T47D (cell line): ENCODE measurements at places on chromosomes 6 and 20.
A peak's percentile ranks its signal among the peaks of the same experiment; 100 is the strongest.

DNA sequence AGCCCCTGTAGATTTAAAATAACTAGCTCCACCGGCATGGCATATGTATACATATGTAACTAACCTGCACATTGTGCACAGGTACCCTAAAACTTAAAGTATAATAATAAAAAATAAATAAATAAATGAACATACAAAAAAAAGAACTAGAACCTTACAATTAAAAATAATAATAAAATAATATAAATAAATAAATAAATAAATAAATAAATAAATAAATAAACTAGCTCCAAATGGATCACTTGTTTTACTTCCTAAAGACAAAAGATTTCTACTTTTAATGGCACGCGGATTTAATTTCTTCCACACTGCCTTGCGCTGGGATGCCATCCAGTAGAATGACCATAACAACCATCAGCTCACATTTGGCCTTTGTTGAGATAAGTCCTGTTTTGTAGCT, 141.0 kb upstream of the NRSN1 start:
- DNase-seq, result no peak

DNA sequence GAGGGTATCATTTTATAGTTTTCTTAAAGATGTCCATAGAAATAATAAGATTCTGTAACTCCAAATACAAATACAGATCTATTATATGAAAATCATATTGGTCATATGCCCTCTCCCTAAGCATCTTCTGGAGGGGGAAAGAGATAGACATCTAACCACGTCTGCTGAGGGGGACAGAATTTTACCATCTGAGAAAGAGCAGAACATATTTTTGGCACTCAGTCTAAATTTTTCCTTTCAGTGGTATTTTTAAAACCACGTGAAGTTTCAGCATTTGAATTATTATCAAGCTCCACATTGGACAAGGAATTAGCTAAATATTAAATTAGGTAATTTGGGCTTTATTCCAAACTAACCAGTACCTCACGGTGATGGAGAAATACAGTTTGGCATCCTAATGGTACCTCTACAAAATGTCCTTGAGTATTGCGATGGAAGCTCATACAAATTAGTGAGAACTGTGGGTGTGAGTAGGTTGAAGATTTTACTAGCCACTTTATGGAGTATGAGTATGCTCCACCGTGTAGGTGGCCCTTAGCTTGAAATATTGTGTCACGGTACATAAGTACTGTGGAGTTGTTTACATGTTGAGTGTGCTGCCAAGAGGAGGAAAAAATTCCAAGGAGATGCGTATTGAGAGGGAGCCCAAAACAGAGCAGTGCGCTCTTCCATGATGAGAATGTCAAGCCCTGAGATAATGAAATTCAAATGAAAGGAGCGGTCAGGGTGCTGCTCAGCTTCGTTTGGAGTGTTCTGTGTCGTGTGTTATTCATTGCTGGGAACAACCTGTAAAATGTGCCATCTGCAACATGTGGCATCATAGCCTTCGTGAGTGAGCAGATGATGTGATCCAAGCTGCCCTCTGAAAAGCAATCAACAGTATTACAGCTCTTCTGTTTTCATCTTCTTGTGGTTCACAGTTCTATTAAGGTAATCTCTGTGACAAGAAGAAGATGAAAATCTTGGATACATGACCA, 48.4 kb upstream of the PHACTR2 start:
- DNase-seq, result no peak

DNA sequence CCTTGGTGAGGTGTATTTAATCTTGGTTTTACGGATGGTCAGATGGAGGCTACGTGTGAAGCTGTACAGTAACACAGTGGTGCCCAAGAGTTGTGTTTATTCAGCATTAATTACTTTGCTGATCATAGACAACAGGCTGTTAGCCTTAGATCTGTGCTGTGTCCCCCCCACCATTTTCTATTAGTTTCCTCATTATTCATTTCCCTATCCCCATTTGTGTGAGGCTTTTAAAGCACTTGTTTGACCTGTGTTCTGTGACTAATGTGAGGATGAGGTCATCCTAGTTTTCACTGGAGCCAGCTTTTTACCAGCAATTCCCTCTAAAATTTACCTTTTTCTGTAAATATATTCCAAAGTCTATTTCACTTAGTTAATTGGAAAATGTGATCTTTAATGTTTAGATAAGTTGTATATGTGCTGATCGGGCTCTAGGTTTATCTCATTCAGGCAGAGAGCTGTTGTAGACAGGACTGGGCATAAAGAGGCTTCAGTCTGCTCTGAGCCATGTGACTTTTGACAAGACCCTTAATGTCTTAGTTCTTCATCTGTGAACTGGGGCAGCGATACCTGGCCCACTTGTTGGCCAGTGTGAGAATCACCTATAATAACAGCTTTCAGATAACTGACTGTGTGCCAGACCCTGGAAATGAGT, 8.4 kb downstream of the MAPRE1 start:
- DNase-seq, result no peak

DNA sequence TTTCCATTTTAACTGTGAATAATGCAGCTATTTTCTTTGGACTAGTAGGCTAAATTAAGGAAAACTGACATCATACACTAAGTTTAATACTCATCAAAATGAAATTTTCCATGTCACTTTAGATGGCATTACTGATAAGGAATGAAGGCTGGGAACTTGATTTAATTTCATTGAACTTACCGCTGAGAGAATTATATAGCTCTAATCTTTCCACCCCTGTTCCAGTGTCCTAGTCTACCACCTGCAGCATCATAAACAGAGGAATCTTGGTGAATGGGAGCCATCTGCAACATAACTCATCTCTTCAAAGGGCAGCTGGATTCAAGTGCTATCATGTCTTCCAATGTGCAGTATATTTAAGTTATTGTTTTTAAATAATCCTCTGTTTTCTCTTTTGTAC, 1395.2 kb downstream of the EPHA7 start:
- no peak for DNase-seq

GRCh38 chr6:133435065-133435728, 194.0 kb downstream of the EYA4 start:
- DNase-seq, result peak; percentile 47
